ENCODE measurements at places on chromosomes 3 and 15.

DNA sequence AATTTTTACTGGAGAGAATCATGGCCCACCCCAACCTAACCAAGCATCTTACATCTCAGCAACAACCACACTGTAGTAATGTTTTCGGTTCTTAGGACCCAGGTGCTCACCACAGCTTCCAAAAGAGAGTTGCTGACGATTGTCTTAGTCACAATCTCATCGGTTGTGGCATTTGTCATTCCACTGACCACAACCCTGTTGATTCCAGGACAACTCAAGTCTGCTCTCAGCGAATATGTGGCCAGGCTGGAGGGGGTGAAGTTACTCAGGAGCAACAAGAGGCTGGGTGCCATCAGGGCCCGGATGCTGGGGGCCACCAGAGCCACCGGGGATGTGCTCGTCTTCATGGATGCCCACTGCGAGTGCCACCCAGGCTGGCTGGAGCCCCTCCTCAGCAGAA lies 25.9 kb downstream of the GALNT15 start:
- no peak for DNase-seq

- DNase-seq = no peak
Observed at GRCh38 chr3:55687526-55687925, 200.4 kb upstream of the WNT5A start.

GRCh38 chr15:57586661-57587424 lies 4.9 kb upstream of the MYZAP start:
- no peak for DNase-seq

DNA sequence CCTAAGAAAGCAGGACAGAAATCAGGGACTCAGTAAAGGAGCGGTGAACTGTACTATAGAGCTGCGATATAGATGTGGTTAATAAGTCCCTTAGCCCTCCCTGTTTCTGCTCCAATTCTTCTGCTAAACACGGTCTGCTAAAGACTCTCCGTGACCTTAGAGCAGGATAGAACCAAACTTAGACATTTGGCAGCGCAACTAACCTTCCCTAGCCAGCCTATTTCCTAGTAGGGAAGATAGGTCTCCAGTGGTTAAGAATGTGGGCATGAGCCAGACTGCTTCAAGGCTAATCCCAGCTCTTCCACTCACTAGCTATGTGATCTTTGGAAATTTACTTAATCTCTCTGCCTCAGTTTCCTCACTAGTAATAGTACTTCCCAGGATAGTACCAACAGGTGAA lies 193.6 kb upstream of the IL12A start:
- no peak for DNase-seq

GRCh38 chr3:196969134-196969659 lies 564 bp upstream of the PIGZ start:
- DNase-seq = no peak

DNA sequence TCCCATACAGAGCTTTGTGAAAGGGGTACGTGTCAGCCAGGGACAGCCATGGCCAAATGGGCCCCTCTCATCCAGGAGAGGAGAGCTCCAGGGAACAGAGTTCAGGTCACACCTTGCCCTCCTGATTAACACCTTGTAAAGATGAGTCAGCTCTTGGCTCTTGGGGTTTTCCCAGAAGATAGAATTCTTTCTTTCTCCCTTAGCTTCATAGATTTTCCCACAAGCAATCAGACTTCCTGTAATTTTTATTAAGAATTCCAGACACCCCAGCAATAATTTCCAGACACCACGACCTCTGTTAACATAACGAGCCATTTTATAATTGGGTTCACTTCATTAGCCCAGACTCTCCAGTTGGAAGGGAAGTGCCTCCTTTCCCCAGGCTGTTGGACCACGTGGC lies 86.4 kb downstream of the LRTM1 start:
- no peak for DNase-seq

- no peak for DNase-seq
Observed at GRCh38 chr3:39254806-39255449, 24.9 kb downstream of the CX3CR1 start.

- DNase-seq = no peak
Observed at GRCh38 chr3:6803619-6804018, 57.3 kb upstream of the GRM7 start.

GRCh38 chr15:93214106-93214505 lies 125.1 kb upstream of the RGMA start:
- no peak for DNase-seq

DNA sequence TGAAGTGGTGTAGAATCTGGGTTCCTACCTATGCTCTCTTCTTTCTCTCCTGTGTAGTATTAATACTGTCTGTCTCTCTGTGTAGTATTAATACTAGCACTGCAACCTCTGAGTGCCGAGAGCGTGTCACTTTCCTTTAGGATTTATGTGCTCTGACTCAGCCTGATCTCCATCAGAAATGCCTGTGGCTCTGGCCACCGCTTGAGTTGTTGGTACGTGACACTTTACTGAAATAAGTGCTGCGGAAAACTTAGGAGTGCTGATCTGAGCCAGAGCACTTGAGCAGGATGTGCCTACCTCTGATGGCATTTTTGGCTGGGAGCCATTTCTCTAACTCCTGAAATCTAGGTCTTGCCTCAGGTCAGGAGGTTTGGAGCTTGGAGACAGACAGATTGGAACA lies 807.4 kb downstream of the SQOR start:
- no peak for DNase-seq

DNA sequence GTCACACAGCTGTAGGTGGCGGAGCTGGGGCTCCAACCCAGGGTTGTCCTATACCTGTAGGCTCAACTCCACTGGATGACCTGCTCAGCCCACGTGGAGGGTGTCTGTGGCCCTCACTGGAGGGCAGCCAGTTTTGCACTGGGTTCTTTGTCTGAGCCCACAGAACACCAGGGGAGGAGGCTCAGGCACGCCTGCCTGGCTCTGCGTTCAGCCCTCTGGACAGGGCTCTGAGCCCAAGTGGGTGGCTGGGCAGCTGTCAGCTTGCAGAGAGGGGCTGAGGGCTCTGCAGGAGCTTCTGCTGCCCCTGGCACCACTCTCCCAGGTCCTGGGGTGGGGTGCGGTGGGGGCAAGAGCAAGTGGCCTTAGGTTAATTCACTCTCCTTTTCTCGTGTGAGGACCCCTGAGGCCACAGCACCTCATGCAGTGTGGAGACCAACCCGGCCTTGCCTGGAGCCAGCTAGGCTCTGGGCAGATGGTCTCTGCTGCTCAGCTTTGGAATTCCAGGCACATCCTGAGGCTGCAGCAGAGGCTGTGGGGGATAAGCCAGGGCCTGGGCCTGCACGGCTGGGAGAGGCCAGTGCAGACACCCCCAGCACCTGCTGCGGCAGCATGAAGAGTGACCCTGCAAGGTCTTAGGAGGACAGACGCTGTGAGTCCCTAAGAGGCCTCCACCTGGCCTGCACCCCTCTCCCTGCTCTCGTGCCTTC lies 23.5 kb downstream of the DUSP7 start:
- DNase-seq = no peak

DNA sequence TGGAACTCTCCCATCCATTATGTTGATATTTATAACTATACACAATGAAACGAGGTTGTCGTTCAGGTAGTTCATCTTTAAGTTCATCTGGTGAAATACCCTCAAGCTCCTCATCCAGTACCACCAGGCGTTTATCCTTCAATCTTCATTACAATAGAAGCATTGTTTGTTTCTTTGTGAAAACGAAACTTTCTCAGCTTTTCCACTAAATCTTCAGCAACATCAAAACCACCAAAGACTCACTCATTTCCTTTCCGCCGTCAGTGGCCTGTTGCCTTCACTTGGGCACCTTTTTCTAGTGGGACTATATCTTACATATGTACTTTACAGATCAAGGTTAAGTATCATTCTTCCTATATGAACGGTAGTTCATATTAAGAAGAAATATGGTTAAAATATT lies 44.1 kb upstream of the TFG start:
- no peak for DNase-seq

GRCh38 chr3:150069154-150069527 lies 98.4 kb upstream of the PFN2 start:
- no peak for DNase-seq

- DNase-seq = no peak
Observed at GRCh38 chr15:39767921-39768320, 14.7 kb downstream of the FSIP1 start.

DNA sequence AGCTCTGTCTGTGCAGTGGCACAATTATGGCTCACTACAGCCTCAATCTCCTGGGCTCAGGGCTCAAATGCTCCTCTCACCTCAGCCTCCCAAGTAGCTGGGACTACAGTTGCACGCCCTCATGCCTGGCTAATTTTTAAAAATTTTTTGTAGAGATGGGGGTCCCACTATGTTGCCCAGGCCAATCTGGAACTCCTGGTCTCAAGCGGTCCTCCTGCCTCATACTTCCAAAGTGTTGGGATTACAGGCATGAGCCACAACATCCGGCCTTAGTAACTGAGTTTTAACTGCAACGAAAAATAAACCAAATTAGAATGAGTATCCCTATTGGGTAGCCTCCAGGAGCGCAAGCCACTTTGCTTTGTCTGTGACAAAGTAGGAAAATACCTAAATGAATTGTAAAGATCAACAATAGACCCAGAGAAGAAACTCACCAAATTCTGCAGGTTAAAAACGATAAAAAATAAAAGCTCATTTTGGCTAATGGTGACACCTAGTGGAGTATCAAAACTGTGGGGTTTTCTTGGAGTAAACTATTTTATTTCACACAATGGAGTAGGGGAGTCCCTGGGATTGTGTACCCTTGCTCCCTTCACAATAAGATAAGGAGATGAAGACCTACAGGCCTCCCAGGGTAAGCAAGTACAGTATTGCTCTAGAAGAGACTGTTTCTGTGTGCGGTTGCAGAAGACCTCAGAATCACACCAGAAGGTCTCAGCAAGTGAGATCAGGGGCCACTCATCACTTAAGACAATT lies 21.0 kb upstream of the CA12 start:
- no peak for DNase-seq

- no peak for DNase-seq
Observed at GRCh38 chr15:57923750-57924149, 141.8 kb downstream of the ALDH1A2 start.

- no peak for DNase-seq
Observed at GRCh38 chr15:80179025-80179759, 26.4 kb downstream of the FAH start.

DNA sequence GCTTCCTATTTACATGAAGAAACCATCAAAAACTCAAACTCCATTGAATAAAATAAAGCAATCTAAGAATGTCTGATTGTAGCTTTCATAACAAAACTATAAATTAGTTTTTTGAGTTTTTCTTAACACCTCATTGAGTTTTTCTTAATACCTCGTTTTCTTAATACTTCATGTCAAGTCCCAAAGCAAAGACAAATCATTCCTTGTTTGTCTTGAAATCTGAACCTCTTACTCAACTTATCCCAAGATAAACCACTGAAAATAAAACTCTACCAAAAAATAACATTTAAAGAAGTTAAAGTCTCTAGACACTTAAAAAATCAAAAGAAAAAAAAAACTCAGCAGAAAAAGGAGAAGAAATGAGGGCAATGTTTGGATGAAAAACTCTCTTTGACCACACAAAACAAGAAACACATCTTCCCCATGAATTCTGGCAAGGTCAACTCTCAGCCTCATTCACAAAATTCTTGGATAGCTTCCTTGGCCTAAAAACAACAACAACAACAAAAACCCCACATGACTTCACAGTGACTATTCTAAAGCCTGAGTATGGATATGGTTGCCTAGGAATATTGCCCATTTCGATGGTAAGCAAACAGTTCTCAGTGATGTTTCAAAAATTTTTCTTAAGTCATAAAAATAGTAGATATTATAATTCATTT lies 38.2 kb downstream of the TMCC1 start:
- no peak for DNase-seq

DNA sequence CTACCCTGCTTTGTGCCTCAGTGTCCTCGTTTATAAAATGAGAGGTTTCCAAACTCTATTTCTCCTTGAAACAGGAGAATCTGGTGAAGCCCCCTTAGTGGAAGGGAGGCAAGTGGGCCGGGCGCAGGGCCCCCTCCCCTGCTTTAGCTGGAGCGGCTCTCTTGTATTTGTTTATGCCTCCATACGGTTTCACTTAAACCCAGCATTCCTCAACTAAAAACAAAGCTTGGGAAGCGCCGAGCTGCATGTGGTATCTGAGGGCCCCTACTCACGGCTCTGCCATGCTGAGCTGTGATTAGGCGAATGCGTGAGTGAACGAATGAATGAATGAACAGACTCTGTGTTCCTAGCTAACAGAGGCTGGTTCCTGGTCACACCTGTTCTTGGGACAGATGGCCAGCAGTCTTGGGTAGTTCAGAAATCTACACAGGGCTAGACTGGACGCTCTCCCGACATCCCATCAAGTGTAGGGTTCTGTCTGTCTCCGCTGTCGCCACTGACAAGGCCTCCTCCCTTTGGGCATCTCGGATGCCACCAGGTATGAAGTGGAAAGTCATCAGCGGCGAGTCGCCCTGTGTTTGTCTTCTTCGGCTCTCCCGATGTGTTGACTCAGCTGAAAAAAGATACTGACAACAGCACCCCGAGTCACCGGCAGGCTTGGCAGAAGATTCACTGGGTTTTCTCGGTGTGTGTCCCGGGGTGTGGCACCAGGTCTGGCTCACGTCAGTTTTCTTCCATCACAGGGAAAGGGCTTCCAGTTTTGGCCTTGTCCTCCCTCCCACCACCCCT lies 42.4 kb upstream of the VPS8 start:
- DNase-seq = no peak

GRCh38 chr15:50168783-50169411 lies 13.1 kb upstream of the SLC27A2 start:
- no peak for DNase-seq

DNA sequence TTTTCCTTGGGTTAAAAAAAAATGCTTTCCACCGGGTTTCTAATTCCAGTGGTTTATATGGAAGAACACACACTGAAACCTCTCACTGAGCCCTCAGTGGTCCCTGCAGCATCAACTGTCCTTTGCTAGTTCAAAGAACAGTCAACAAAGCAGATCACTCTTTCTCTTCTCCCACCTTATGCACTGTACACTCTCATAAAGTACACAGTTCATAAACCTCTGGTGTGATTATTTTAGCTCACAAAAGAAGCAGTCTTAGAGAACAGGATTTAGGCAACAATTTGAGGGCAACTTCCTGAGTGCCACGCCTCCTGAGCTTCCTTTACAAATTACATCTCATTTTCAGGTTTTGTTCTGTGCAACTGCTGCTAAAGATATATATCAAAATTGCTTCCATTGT lies 728.4 kb upstream of the GOLIM4 start:
- DNase-seq = no peak

GRCh38 chr3:50587373-50587772 lies 18.1 kb downstream of the HEMK1 start:
- DNase-seq = no peak

GRCh38 chr15:96767703-96768434 lies 437.4 kb downstream of the NR2F2 start:
- no peak for DNase-seq

DNA sequence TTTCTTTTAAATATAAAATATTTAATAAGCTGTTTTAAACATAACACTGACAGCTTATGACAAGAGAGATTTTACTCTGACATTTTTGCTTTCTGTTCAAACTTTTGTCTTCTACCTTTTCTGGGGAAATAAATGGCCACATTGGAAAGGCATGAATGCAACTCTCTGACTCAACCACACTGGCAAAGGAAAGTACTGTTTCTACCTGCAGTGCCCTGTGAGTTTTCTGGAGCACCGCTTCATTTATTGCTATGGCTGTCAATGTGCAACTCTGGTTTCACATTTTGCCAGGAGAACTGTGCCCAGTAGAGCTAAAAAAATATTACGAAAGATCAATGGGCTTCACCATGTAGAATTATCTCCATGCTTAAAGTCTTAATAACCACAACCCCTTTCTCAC lies 15.1 kb downstream of the PDZRN3 start:
- DNase-seq = no peak
